ENCODE measurements at places on chromosomes 1 and 21.

DNA sequence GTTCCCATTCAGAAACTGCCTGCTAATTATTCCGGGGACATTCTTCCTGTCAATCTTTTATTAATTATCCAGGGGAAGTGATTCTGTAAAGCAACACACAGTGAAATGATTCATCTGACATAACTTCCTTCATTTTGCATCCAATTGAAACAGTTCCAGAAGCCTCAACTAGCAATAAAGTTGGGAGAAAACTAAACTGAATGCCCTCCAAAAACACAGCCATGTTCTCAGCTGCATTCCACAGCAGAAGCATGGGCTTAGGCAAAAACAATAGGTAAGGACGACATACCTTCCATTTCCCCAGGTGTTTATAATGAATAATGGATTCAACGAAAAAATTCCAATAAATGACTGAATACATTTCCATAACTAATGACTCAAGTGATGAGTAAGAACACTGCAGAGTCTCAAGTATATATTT, 36.9 kb upstream of the TARBP1 start:
- DNase-seq, result no peak

DNA sequence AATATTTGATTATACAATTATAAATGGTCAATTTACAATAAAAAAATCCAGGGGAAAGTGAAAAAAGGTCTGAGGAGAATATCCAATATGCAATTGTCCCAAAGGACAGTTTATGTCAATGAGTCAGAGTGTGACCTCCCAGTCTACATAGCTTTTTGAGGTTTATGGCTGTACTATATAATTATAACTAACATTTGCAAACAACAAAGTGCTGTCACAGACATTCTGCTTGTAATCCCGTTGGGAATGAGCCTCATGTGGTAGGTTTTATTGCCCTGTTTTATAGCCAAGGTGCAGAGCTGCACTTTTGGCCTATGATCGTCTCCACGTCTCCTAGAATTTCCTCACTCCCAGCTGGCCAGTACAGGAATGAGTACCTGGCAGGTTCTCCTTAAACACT, 103.8 kb downstream of the ADSS2 start:
- DNase-seq, result no peak

DNA sequence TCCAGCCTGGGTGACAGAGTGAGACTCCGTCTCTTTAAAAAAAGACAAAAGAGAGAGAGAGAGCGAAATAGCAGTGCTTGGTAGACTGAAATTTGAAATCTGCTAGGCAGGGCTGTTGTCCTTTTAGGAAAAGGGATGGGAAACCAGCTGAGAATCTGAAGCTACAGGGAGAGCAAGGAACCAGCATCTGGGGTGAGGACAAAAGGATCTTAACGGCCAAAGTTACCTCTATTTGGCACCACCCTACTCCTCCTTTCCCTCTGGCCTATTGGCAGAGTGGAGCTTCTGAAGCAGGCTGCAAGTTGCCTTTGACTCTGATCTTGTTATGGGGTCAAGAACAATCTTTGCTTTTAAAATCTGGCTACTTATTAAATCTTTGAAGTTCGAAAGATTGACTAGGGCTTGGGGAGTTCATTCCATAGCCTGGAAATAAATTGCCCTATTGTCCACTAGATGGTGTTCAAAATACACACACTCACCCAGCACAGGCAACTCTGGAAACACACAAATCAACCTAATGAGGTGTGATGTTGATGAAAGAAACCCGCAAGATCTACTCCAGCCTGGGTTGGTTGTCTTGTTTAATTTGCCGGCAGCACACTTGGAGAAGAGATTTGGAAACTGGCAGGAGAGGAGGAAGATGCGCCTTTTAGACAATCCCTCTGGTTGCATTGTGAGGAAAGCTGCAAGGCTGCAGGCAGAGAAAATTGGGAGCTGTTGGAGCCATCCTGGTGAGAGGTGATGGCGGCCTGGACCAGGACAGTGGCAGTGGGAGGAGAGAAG, 16.5 kb upstream of the PARP1 start:
- peak; percentile 39 for DNase-seq

GRCh38 chr21:18382141-18382540, 21.4 kb downstream of the TMPRSS15 start:
- no peak for DNase-seq

GRCh38 chr1:14649976-14650375, 51.5 kb downstream of the KAZN start:
- DNase-seq, result no peak

GRCh38 chr1:24930260-24931145, at the start of gene RUNX3:
RUNX3 (minus strand) TSS chr1:24930276; CDS start chr1:24929868, 408 bp downstream.
- DNase-seq, result peak; percentile 97

Data from activated CD4-positive, alpha-beta T cell treated with anti-CD3 and anti-CD28 coated beads, Interleukin-2, Interleukin-6, amounts not matched to agents 100 ng/mL and 50 ng/mL, durations not matched to agents 16 hours and 8 hours (primary cell).